ENCODE measurements at places on chromosomes 1 and 21.

DNA sequence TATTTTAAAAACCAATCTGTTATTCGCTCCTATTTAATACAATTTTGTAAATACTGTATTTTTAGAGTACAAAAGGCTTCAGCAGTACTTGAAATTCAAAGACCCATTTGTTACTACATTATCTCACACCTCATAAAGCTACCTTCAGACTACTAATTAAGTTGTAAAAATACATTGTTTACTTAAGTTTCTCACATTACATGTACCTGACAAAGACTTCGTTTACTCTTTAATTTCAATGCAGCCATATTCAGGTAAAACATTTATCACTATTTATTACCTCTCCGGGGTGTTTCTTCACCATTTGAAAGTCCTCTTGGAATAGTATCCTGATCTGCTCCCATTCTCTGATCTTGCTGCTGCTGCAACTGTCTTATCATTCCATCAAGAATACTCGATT lies 55.2 kb downstream of the BRWD1 start:
- no peak for DNase-seq

GRCh38 chr1:87279536-87279875 lies 49.2 kb upstream of the LMO4 start:
- no peak for DNase-seq

DNA sequence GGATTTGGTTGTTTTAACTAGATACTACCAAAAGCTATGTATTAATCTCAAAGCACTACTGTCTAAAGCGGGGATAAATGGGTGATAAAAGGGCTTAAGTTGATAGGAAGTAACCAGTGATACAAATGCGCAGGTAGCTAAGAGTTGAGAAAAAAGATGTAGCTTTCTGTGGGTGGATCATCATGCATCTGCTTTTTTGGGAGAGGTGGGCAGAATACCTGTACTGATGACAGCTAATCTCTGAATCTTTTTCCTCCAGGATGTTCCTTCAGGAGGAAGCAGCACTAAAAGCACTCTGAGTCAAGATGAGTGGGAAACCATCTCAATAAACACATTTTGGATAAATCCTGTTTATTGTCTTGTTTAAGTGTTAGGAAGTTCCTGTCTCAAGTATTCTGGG lies 1.2 kb downstream of the RPS27 start:
- DNase-seq = no peak

DNA sequence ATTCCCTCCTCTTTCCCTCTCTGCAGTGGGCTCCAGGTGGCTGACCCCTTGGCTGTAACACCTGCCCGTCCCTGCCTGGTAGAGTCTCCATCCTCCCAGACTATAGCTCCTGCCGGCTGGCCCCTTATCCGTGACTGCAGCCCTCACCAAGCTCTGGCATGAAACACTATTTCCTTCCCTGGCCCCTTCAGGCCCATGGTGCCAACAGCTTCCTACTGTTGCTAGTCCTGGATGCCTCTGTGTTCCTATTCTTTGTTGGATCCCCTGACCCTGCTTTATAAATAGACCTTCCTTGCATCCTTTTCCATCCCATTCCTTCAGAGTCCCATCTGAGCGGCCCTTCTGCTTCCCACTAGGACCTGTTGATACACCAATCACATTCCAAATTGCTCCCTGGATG lies 195.0 kb downstream of the ZNF326 start:
- DNase-seq = no peak

DNA sequence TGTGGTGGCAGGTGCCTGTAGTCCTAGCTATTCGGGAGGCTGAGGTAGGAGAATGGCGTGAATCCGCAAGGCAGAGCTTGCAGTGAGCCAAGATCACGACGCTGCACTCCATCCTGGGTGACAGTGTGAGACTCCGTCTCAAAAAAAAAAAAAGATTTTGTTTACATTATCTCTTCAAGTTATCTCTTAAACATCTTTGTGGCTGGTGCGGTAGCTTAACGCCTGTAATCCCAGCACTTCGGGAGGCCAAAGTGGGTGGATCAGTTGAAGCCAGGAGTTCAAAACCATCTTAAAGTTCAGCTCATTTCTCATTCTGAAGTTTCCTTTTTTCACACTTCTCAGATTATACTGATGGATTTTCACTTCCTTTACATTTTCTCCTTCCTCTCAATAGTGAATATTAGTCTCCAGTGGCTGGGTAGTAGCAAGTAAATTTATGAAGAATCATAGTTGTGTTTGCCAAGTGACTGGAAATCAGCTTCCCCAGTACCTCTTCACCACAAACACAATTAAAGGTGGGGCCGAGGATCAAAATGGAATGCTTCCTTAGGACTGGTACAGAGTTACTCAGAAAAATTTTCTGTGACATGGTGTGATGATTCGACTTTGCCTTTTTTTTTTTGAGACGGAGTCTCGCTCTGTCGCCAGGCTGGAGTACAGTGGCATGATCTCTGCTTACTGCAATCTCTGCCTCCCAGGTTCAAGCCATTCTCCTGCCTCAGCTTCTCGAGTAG lies 13.8 kb downstream of the PIP5K1A start:
- no peak for DNase-seq

All from coronary artery (tissue), 2 donors.